NK-92 treated with Interleukin-12 subunit alpha and Interleukin-12 subunit beta, amount 100 ng/mL, for 24 hours (cell line): ENCODE measurements at places on chromosomes 11 and 22.
A peak's percentile ranks its signal among the peaks of the same experiment; 100 is the strongest.

- no peak for DNase-seq
These were observed 23.1 kb upstream of the IRAG1 start for GRCh38 chr11:10716543-10717259.

- no peak for DNase-seq
These were observed 2.0 kb downstream of the MS4A8 start for GRCh38 chr11:60701469-60701818.

GRCh38 chr11:67436459-67437081, 912 bp downstream of the PTPRCAP start:
- peak; percentile 73 for DNase-seq

GRCh38 chr11:3944198-3944597, 88.7 kb downstream of the STIM1 start:
- DNase-seq, result no peak

DNA sequence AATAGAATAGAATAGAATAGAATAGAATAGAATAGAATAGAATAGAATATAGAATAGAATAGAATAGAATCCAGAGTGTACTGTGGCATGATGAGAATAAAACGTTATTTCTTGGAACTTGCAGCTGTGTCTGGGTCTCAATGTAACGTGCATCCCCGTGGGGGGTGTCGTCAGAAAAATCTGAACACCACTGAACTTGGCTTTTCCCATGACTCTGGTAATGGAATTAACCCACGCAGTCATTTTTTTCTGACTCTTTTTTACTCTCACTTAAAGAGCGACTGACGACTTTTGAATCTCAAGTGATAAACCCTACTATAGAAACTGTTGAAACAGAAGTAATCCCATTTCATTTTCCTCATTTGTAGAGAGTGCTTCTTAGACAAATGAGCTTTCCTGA, 92.4 kb upstream of the BID start:
- DNase-seq, result no peak

GRCh38 chr11:17548444-17548843, 1.4 kb downstream of the OTOG start:
- no peak for DNase-seq

DNA sequence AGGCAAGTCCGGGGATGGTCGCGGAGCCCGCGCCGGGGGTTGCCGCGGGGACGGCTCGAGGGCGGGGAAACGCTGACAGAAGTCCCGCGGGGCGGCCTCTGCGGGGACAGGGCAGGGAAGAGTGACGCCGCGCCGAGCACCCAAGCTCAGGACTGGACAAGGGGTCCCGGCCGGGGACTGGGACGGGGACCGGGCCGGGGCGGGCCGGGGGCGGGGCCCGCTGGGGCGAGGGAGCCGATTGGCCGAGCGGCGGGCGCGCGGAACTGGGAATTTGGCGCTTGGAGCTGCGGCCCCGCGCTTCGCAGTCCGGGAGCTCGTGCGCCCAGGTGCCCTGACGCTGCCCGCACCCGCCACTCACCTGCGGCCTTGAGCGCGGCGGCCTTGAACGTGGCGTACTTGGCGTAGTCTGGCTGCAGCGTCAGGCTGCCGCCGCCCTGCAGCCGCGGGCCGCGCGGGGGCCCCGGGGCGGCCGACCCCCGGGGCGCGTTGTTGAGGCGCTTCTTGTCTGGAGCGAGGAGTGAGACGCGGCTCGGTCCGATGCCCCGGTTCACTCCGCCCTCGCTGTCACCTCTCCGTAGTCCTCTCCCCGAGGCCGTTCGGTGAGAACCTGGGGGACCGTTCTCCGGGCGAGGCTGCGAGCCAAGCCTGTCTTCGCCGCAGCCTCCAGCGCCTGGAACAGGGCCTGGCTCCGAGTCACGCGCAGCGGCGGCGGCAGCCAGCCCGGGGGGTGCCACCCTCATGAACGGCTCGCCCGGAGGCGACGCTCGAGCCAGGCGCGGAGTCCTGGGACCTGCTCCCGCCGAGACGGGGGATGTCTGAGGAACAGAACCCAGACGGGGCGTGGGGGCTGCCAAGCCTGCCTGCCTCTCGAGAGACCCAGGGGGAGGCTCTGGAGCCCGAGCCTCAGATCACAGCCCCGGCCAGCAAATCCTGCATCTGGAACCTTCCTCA, 4.5 kb downstream of the SHISA8 start:
- no peak for DNase-seq

DNA sequence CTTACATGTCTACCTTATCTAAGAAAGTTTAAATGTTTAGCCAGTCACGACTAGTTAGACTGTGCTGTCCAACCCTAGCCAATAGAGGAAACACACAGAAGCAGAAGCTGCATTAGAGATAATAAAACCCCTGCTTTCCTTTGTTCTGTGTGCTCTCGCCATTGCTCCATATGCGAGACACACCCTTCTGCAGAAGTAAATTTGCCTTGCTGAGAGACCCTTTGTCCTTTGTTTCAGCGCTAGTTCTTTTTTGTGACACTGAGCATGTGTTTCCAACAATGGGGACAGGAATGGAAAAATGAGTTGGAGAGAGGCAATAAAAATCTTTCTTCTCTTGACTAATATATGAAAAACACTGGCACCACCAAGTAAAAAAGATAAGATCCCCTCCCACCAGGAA, 18.1 kb upstream of the MS4A4E start:
- DNase-seq, result no peak

DNA sequence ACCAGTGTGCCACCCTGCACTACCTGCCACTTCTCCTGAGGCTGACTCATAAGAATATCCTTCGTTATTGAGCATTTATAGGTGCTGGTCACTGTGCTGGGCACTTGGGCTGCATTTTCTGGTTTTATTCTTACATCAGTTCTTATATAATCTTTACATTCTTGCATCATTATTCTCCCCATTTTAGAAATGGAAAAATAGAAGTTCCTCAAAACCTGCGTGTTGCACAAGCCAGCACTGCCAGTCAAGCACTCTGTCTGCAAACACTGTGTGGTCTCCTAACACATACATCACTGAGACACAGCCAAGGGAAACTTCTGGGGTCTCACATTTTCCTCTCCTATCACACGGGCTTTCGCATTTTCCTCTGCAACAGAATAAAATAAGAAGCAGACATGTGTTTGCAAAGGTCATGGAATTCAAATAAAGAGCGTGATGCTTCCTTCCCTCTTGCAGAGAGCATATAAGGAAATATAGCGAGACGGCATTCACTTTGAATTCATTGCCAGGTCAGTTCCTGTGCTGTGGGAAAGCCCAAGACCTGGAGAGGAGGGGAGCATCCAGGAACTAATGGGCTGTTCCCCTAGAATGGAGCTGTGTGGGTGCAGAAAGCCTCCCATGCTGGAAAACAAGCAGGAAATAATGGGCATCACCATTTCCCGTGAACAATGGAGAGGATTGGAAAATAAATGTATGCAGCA, 73.9 kb upstream of the SEZ6L start:
- DNase-seq, result no peak

DNA sequence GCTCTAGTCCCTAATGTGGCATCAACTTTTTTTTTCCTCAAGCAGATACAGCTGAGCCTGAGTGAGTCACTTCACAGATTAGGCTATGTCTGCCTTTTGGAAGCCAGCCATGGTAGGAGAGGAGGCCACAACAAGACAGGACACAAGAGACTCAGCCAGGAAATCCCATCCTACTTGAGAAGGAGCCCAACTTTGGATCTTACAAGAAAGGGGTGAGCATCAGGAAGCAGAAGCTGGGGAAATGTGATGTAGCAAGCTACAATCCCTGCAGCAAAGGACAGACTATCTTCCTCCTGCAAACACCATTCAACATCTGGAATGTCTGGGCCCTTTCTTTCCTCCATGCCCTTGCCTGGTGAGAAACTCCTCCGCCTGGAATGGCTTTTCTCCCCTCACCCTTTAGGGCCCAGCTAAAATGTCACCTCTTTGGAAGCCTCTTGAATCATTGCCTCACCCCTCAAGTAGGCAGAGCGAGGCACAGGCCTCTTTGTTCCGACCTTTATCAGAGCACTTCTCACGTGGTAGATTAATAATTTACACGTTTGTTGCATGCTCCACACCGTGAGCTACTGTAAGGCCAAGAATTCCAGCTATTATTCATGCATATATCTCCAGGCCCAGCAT, 156.4 kb upstream of the PITPNB start:
- no peak for DNase-seq

- DNase-seq, result no peak
These were observed 64.2 kb downstream of the RASSF10 start for GRCh38 chr11:13073119-13073981.

DNA sequence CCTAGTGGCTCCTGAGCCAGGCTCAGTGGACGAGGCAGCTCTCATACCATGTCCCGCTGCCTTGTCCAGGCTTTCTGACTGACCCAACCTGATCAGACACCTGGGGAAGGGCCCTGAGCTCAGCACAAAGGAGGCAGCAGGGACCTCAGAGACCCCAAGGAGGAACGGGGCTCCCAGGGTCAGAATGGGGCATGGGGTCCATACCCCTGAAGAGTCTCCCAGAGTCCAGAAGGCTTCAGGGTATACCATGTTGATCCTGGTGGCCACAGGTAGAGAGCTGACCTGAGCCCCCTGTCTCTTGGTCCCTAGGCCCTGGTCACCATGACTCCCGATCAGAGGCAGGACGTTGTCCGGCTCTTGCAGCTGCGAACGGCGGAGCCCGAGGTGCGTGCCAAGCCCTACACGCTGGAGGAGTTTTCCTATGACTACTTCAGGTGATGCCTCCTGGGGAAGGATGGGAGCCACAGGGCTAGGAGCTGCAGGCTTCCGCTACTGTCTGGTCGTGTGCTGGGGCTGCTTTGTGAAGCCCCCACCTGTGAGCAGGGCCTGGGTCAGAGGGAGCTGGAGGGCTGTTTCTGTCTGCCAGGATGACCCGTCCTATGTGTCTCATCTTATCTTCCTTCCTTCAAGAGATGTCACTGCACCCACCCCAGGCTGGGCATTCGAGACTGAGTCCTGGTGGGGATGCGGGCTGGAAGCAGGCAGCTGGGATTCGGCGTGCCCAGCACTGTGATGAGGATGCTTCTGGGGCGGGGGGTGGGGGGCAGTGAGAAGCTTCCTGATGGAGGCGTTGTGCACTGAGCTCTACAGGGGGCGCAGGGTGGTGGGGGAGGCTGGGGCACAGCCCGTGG, 74.2 kb downstream of the MYO7A start:
- no peak for DNase-seq

- no peak for DNase-seq
These were observed 30.7 kb downstream of the PPP2R1B start for GRCh38 chr11:111735262-111736116.

- no peak for DNase-seq
These were observed 72.3 kb downstream of the TRIM44 start for GRCh38 chr11:35734669-35735410.

DNA sequence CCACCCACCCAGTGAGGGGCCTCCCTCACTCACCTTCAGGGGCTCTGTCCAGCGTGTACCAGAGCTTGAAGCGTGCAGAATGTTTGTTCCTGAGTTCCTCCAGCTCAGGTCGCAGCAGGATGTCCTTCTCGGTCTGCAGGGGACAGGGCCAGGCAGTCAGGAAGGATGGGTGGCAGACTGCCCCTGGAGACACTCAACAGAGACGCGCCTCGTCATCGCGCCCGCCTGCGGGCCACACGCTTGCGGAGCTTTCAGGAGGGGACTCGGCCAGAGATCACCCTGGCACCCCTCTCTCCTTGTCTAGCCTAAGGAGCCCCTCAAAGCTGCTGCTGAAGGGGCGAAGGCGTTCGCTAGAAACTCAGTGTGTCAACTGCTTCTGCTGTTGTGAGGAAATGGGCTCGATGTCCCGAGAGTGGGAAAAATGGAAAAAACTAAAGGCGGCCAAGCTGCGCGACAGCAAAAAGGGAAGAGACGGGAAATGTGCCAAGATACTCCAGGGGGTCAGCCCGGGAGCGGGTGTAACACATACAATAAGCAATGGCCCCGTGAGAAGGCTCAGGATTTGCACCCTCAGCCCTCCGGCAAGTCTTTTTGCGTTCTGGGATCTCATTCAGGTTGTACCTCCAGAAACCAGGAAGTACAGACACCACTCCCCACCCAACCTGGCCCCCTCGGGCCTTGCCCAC, 9.2 kb upstream of the POLDIP3 start:
- DNase-seq, result no peak

DNA sequence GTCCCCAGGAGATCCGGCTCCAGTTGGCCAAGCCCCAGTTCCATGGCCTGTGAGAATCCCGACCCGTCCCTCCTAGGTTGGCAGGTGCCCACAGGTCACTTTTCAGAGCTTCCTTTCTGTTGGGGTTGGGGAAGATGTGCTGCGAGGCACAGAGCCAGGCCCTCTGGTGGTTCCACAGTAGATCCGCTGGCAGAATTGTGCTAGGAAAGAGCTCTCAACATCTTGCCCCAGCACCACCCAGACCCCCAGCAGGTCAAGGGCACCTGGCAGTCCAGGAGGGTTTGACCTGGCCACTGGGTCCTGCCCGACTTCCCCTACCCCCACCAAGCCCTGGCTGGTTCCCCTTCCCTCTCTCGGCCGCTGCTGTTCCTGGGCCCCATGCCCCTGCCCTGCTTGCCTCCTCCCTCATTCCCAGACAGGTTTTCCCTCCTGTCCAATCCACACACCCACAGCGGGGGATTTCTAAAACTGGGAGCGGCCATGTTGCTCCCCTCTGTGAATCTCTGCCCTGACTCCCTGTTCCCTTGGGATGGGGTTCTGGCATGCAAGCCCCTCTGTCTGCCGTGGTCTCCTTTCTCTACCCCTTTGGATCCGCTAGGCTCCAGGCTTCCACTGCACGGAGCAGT, 26.2 kb upstream of the GCAT start:
- DNase-seq, result no peak

- no peak for DNase-seq
These were observed 177.2 kb downstream of the CTTN start for GRCh38 chr11:70575396-70576060.

DNA sequence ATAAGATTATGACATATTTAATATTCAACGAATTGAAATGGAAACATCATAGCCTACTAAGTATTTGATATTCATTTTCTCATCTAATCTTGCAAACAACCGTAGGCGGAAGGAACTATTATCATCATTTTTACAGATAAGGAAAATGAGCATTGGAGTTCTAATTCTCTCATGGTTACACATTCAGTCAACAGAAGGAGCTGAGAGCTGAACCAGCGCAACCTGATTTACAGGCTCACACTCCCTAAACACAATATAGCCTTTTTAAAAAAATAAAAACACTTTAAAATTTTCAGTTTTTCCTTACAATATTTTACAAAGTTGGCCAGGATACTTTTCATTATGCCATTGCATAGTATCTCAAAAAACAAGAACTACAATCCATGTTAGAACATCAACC, 74.8 kb downstream of the APOL5 start:
- DNase-seq, result no peak
